ENCODE measurements at places on chromosomes 4 and X.

- no peak for DNase-seq
These were observed 191.7 kb downstream of the TLL1 start for GRCh38 chr4:166064721-166065120.

DNA sequence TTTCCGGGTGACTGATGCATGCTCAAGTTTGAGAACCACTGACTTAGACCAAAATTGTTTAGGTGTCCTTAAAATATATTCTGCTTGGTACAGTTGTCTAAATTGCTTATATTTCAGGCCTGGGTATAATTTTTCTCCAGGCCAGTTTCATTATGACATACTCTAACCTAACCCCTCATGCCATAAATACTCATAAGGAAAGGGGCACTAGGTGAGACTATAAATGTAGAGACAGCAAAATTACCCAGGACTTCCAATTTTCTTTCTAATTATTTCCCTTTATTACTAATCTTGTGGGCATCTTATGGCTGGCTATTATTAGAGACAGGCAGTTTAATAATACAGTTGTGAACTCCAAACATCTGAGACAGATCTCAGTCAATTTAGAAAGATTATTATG, 150.2 kb downstream of the RRAGB start:
- DNase-seq = no peak

- no peak for DNase-seq
These were observed 287.3 kb downstream of the STK32B start for GRCh38 chr4:5338531-5338930.

DNA sequence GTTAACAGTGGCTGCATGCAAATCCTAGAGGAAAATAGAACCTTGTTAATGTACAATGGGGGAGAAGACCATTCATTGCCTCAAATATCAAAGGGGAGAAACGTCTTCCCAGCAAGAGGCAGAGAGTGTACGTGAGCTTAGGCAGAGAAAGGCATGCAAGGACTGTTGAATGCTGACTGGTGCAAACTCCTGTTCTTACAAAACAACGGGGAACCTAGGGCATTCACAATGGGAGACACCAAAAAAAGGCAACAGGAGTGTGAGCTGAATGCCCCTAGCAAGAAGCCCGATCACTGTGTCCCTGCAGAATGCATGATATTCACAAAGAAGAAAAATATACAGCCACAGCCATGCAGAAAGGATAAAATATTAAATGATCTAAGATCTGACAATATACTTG, 184.9 kb downstream of the NSUN7 start:
- no peak for DNase-seq

- DNase-seq = peak; percentile 66
These were observed 840 bp downstream of the ZNF711 start for GRCh38 chrX:85244450-85245211.

- no peak for DNase-seq
These were observed 83.2 kb upstream of the TBC1D9 start for GRCh38 chr4:140839406-140839805.

- DNase-seq = no peak
These were observed 5.9 kb downstream of the SOD3 start for GRCh38 chr4:24801136-24801855.

DNA sequence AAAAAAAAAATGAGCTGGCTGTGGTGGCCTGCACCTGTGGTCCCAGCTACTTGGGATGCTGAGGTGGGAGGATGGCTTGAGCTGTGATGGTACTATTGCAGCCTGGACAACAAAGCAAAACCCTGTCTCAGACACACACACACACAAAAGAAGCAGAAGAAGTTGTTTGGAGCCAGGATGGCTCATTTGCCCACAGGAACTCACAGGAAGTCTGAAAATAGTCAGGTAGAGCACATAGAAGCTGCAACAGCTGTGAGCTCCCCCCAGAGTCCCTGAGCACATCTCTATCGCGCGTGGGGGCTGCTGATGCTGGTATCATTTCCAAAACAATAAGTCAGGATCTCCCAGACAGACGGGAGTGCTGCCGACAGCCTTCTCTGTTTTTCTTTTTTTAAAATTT, 13.4 kb upstream of the DHRSX start:
- no peak for DNase-seq

DNA sequence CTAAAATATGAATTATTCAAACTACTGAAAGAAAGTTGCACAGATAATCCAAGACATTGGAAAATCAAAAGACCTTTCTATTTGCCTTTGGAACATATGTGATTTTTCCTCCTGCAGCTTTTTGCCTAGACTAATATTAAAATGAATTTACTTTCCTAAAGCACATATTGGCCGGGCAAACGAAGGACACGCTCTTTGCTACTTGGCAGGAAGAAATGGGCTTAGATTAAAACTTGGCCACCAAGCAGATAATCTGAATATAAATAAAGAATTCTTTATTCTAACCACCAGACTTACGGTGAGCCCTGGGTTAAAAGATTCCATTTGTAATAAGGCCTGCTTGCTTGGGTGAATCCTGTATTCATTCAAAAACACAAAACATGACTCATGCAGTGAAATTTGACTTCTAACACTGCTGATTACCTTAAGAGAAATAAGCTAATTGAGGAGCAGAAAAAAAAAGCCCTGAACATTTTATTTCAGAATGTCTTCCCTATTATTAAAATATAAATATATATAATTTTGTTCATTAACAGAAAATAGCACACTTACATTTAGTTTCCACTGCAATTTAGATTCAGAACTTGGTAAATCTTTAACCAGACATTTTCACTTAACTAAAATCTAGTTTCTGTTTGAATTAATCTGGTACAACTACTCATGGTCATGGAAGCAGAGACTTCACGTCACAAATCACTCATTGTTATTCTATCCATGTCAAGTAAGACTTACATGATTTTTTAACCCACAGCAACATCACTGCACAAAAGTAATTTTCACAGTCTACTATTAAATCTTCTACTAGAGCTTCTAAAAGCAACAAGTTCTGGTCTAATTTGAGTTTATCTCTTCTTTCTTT, 116.1 kb upstream of the PLAC1 start:
- DNase-seq = no peak

DNA sequence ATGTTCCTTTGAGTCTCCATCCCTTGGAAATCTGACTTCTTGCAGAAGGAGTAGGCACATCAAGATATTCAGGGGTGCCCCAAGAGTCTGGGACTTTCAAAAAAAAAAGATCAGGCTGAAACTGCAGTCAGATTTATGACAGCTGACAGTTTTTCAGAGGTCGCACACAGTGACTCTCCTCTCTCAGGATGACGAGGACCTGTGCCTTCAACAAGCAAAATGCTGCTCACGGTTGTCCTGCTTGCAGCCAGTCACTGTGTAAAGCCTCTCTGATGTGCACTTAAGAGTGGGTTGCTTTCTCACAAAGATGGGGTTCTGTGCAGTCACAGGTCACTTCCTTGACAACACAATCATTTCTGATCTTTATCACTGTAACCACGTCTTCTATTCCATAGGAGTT, 178.2 kb downstream of the PTTG2 start:
- DNase-seq = no peak

DNA sequence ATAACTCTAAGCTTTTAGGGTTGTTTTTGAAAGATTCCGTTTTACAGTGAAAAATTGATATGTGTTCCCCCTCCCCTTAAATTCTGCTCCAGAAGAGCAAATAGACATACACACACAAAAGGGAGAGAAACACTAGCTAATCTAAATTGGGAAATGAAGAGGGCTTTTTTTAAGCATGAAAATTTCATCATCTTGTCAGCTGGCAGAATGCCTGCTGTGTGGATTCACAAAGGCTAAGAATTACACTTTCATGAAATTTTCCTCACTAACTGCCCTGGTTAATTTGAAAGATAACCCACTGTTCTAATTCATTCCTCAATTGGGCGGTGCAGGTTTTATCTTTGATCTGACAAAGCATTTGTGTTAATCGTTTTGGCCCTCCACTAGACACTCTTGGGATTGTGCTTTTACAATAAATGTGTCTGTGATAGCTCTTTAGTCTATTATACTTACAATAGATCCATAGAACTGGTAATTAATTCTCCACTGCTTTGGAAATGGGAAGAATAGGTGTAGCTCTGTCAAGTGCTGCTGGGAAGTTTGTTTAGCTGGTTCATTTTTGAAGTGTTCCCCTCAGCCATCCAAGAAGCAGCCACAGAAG, 152.9 kb downstream of the POLA1 start:
- DNase-seq = no peak

DNA sequence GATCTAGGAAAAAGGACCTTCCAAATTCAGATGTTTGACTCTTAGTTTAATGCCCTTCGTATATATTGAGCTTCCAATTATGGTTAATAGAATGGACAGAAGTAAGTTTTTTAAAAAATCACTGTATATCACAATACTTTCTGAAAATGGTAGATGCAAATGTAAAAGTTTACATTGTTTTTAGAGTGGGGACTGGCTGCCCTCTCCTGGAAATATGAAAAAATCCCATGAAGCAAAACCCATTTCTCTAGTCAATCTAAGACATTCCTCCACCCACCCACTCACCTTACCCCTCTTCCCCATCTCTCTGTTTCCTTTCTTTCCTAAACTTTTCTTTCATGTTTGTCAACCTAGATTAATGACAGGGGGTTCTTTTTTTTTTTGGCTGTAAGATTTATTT, 134.5 kb downstream of the ARHGAP6 start:
- DNase-seq = no peak

GRCh38 chrX:134502686-134503085, 42.7 kb downstream of the HPRT1 start:
- DNase-seq = no peak

GRCh38 chrX:107025545-107025944, 25.5 kb upstream of the MORC4 start:
- DNase-seq = peak; percentile 15

DNA sequence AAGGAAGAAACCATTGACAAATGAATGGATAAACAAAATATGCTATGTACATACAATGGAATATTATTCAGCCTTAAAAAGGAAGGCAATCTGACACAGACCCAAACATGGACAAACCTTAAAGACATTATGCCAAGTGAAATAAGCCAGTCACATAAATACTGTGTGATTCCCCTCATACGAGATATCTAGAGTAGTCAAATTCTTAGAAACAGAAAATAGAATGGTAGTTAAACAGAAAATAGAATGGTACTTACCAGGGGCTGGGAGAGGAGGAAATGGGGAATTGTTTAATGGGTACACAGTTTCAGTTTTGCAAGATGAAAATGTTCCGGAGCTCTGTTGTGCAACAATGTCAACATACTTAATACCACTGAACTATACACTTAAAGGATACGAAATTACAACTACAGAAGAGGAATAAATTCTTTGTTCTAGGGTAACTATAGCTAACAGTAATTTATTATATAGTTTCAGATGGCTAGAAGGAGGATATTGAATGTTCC, 47.8 kb upstream of the DUSP21 start:
- DNase-seq = no peak

- DNase-seq = no peak
These were observed 3.0 kb downstream of the GCNA start for GRCh38 chrX:71581210-71581609.

DNA sequence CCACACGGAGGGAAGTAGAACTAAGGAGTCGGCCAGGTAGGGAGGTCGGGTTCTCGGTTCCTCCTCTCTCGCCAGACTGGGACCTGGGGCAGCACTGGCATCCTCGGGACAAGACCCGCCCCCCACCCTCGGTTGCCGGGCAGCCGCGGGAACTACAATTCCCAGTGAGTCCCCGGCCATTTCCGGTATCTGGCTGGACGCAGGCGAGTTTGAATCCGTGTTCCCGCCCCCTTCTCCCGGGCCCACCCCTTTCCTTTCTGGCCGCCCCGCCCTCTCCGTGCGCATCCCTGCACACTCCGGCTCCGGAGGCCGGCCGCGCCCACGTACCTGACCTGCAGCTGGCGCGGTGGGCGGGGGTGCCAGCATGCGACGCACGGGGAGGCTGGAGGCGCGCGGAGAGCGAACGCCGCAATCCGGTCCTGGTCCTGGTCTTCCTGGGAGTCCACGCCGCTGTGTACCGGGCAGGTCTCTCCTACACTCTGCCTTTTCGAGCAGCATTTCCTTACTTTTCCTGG, 10.2 kb upstream of the DLG3 start:
- peak; percentile 82 for DNase-seq

- DNase-seq = no peak
These were observed 127.2 kb downstream of the CCSER1 start for GRCh38 chr4:90254357-90254756.

DNA sequence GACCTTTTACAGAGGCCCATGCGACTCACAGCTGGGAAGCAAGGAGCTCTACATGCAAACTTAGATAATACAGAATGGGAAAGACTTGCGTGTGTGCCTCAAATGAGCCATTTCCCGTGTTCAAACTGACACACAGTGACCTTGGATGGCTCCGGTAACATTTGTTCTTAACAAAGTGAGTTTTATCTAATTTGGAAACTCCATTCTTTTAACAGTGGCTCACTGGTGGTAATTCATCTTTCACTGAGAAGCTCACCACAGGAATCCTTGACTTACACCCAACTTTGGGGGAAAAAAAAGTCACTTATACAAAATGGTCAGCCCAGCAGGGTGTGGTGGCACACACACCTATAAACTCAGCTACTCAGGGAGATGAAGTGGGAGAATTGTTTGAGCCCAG, 190.6 kb downstream of the LDB2 start:
- DNase-seq = no peak

- no peak for DNase-seq
These were observed 207.0 kb downstream of the BCOR start for GRCh38 chrX:39890807-39891206.

DNA sequence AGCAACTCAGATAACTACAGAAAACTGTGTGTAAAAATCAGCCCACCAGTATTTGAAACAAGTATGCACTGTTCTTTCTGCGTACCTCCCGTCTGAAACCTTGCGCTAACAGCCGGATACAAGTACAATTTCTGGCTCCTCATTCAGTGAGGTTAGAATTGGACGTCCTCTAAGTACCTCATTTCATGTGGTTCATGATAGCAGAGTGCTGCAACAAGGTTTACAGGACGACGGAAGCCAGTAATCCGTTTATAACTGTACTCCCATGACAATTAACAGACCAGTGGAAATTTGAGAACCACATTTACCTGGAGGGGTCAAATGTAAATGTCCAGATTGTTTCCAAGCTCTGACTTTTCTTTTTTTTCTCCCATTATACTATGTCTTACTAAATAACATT, 52.9 kb upstream of the TENM3 start:
- DNase-seq = no peak

DNA sequence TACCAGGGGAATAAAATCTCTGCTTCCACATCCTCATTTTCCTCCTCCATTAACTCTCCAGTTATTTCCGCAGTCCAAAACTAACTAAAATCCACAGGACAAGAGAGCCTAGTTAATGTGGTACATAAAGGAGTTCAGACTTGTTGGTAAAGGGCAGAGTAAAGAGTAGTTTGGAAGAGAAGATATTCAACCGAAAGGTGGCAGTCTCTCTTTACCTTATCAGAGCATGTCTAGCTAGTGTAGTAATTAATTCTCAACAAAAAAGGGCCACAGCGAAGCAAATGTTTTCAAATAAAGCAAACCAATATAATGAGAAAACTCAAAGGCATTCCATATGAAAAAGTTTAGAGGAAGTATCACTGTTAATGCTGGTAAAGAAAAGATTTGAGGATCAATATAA, 286.5 kb downstream of the GLUD2 start:
- no peak for DNase-seq

GRCh38 chr4:183118585-183118984, 19.5 kb downstream of the WWC2 start:
- no peak for DNase-seq
